ENCODE measurements at places on chromosomes 5 and 9.

- peak; percentile 95 for DNase-seq
Observed at GRCh38 chr9:136885950-136886578, at the start of gene TRAF2. TSS of gene TRAF2 (plus strand) at chr9:136886516. CDS start at chr9:136898741, 12,225 bp downstream.

DNA sequence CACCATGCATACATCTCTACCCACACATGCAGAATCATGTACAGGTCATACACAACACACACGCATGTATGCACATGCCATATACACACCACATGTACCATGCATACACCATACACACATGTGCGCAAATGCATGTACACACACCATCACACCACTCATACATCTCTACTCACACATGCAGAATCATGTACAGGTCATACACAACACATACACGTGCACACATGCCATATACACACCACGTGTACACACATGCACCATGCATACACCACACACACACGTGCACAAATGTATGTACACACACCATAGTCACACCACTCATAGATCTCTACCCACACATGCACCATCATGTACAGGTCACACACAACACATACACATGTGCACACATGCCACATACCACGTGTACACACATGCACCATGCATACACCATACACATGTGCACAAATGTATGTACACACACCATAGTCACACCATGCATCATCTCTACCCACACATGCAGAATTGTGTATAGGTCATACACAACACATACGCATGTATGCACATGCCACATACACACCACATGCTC, 14.0 kb downstream of the GRIN1 start:
- DNase-seq = no peak

DNA sequence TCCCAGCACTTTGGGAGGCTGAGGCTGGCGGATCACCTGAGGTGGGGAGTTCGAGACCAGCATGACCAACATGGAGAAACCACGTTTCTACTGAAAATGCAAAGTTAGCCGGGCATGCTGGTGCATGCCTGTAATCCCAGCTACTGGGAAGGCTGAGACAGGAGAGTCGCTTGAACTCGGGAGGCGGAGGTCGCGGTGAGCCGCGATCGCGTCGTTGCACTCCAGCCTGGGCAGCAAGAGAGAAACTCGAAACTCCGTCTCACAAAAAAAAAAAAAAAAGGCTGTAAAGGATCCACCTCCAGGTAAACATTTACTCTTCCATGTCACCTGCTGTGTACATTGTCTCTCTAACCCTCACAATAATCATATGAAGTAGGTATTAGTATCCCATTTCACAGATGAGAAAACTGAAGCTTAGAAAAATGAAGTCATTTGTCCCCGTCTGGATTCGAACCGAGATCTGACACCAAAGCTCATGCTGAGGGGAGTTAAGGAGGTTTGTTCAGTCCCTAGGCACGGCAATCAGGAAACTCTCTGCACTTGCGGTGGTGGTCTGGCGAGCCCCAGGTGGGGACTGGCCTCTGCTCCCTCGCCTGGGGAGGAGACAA, 494 bp upstream of the DOCK2 start:
- no peak for DNase-seq

DNA sequence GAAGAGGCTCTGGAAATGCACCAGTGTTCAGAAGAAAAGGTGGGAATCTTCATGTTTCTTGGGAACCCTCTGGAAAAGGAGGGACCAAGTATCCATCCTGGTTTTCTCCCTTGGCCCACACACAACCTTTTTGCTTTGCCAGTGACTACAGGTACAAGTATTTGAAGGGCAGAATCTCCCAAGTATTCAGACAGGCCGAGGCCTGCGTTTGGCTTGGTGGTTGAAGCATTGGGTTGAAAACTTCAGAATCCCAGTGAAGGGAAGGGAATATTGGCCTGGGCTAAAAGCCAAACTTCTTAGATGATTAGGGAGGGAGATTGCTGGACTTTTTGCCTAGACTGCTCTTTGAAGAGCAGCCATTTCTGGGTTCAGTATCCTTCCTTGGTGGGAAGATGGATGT, 71.9 kb downstream of the UBAP1 start:
- DNase-seq = no peak

- peak; percentile 6 for DNase-seq
Observed at GRCh38 chr5:6158974-6159831, 219.1 kb downstream of the MED10 start.

GRCh38 chr9:134571326-134571931, 70.2 kb upstream of the COL5A1 start:
- DNase-seq = no peak

DNA sequence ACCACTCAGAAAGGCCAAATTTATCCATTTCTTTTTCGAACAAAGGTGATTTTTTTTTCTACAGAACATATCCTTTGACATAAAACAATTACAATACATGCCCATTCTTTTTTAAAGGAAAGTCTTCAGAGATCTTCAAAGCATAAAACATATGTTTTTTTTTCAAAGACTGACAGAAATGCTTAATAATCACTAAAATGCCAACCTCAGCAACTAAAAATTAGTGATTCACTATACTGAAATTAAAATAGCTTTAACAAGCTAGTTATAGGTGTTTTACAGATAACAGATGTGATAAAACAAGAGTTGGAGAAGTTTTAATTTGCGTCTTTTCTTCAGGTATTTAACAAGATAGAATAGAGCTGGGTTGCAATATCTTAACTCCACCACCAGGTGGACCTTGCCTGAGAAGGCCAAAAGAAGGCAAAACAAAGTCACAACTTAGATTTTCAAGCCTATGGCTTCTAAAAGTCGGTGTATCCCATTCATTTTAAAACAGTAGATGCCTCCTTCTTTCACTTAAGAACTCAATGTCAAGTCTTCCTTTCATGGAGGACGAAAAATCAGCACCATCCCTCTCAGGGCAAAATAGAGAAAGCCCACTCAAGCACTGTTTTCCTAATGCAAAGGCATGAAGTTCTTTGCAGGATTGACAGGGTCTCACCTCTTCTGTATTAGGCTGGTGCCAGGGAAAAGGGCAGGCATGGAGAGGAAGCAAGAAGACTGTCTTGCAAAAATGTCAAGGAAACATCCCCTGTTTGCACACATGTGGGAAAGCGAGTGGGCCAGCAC, 31.1 kb upstream of the CPLX2 start:
- DNase-seq = no peak

GRCh38 chr5:103089272-103089671, 30.7 kb downstream of the GIN1 start:
- no peak for DNase-seq

GRCh38 chr5:27403243-27403882, 365.0 kb upstream of the CDH9 start:
- DNase-seq = no peak

- peak; percentile 94 for DNase-seq
Observed at GRCh38 chr5:16568875-16569580, 47.8 kb downstream of the RETREG1 start.

DNA sequence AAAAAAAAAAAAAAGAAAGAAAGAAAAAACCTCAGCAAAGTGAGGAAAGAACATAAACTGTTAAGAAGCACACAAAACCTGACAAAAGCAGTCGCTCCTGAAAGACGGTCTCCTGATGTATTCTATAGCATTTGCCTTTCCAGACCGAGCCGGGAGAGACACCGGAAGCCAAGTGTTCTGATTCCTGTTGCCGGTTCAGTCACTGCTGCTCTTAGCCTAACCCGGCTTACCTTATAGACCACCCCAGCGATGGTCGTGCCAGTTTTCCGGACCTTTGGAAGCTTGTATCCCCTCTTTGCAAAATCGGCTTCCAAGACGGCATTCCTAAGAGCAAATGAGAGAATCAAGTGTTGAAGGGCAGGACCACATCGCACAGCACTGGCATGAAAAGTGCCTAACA, 630 bp downstream of the PSMB7 start:
- no peak for DNase-seq

DNA sequence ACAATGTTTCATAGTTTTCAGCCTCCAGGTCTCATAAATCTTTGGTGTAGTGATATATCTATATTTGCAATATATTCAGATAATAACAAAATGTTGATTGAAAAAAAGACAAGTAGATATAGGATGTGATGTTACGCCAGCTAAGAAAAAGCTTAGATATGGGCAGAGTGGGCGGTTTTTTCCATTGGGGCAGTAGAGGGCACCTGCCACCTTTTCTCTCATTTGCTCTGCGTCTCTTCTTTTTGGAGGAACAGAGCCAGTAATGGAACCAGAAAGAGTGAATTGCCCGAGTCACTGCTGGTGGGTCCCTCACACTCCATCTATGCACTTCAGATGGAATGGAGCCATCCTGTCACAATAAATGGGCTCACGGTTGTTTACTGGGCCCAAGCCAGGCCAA, 62.1 kb upstream of the FANCC start:
- no peak for DNase-seq

DNA sequence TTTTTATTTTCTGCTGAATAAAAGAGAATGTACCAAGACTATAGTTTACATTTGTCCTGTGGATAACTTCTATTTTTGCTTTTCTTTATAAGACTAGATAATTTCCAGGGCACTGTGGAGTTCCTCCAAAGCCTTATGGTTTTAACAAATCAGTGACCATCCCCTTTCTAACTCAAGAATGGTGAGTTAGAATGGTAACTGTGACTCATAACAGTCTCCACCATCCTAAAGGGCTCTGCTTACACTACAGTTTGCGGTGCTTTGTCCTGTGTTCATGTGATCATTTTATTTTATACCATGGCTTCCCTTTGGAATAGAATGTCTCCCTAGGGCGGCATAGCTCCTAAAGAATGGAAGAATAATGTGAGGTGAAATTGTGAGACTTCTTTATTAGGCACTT, 30.2 kb downstream of the WDR36 start:
- DNase-seq = no peak

Measured in hippocampal formation (tissue), 2 donors.